ENCODE measurements at places on chromosomes 6 and 20. TPM values are rescaled to one million over a fixed set of nuclear protein-coding genes. Genes with fewer than 3 reads are reported as not detected.

- DNase-seq: no peak
These were observed 7.1 kb downstream of the NHLRC1 start for GRCh38 chr6:18115356-18115755.

DNA sequence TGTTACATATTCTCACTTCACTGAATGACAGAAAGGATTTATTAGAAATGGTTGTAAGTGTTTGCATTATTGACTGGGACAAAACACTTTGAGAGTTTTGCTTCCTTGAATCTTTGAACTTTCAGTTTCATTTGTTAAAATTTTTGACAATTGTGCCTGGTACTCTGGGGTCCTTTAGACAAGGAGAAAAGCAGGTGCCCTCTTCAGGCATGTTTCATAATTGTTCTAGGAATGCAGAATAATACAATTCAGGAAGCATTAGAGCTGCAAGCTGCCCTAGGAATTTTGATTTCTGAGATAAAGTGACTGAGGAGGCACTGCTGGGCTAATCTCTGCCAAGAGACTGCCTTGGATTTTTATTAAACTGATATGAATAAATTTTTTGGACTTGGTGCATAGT, 49.7 kb downstream of the TOP1 start:
- peak; percentile 31 for DNase-seq

GRCh38 chr6:169082817-169083507, 170.7 kb downstream of the THBS2 start:
- DNase-seq: no peak

DNA sequence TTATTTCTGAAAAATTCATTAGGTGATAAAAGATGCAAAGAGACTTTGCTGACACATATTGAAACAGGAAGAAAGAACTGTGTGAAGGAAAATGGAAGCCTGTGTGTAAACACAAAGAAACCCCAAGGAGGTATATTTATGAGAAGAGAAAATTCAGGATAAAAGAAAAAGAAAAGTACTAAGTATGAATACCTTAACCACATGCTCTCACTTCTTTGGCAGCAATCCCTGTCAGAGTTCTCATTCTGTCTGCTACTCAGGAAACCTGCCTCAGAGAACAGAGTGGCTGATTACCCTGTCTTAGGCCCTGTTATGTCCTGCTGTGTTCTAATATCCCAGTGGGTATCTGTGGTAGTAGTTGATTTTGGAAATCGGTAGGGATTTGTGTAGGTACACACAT, 457.9 kb downstream of the TBC1D32 start:
- DNase-seq: no peak

GRCh38 chr6:139184459-139184858, 49.6 kb downstream of the HECA start:
- DNase-seq: no peak

- DNase-seq: peak; percentile 80
These were observed 9.3 kb upstream of the RBM38 start for GRCh38 chr20:57381596-57382503.

Gene MCUR1
- polyA plus RNA-seq: 9.4 TPM

Gene ZSCAN23
- polyA plus RNA-seq: not detected
